ENCODE measurements at places on chromosomes 1 and 21.

DNA sequence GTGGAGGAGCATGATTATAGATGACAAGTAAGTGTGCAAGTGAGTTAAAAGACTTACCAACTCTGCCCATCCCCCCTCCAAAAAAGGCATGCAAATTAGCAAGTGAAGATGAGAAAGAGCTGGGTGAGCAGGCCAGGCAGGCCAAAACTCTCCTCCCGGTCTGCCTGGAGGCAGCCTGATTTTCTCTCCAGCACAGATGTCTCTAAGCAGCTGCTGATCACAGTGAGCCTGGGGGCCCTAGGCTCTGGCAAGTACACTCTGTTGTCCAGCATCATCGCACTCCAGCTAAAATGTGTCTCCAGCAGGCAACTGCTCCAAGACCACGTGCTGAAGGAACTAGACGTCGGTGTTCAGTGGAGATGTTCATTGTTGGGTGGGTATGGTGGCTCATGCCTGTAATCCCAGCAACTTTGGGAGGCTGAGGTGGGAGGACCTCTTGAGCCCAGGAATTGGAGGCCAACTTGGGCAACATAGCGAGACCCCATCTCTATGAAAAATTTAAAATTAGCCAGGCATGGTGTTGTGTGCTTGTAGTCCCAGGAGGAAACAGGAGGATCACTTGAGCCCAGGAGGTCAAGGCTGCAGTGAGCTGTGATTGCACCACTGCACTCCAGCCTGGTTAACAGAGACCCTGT is 56.7 kb upstream of the PUM1 start:
- no peak for DNase-seq

- DNase-seq: no peak
These were observed 837 bp upstream of the C1QB start for GRCh38 chr1:22651941-22652856.

- DNase-seq: no peak
These were observed 25.9 kb downstream of the PCNX2 start for GRCh38 chr1:233269656-233270055.

DNA sequence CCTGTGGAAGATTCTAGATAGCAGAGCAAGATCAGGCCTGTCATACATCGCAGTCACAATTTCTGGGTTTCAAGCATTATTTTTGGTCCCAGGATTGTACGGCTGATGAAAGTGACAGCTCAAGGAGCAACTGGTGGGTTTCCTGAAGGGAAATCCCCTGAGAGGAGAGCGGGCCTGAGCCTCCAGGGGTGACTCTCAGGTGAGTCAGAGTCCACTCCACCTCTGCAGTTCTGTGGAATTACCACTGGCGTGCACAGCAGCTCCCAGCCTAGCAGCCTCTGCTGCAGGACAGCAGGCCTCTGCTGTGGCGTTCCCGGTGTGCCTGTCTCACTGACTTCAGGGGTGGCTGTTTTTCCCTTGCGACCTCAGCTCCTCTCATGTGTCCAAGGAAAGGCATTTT is 24.4 kb downstream of the SLC66A1 start:
- no peak for DNase-seq

DNA sequence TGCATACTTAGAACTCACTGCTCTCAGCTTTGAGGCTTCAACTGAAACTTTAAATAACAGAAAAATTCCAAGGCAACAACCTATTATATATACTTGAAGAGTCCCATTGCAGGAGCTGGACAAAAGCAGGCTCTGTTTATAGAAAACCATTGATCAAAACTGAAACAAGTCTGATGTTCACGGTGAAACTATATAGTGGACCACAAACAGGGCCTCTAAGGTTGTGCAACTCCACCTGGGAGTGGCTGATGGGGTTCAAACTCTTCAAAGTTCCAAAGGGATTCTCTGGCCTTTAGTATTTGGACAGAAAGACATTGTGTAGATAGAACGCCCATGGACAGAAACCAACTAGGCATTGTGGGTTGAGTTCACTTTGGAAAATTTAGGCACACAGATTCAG is 140.3 kb downstream of the ZC3H11B start:
- no peak for DNase-seq

Measured in left ventricle myocardium superior (tissue), 1 donor.